Activated T-cell treated with anti-CD3 and anti-CD28 coated beads for 4 hours (primary cell): ENCODE measurements at places on chromosomes 7 and 10.

- peak; percentile 55 for DNase-seq
Observed at GRCh38 chr10:100997360-100998182, 2.0 kb upstream of the LZTS2 start.

DNA sequence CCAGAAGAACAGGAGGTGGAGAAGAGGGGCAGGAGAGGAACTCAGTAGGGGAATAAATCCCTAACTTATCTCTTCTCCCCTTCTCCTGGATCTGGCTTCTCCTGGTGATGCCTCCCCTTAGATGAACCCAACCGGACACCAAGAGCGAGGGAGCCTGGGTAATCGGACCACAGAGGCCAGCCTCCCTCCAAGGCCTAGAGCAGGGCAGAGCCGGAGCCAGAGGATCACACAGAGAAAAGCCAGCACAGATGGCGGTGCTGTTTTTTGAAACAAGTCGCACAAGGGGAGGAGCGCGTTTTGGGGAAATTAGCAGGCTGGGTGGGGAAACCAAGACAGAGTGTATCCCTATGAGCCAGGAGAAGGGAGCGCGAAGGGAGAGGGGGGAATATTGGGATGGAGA, 4.9 kb upstream of the SRRM3 start:
- DNase-seq, result no peak

DNA sequence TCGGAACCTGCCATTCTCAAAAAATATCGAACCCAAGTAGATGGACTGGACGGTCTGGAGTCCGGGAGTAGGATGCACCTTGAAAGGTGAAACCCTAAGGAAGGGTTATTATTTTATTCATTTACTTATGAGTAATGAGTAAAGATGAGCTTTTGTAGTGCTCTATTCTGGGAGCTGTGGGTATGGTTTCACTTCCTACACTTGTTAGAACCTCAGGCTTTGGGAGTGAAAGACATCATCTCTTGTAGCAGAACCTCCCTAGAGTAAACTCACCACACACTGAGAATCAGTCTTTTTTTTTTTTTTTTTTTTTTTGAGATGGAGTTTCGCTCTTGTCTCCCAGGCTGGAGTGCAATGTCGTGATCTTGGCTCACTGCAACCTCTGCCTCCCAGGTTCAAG, 389.4 kb upstream of the AUTS2 start:
- no peak for DNase-seq

DNA sequence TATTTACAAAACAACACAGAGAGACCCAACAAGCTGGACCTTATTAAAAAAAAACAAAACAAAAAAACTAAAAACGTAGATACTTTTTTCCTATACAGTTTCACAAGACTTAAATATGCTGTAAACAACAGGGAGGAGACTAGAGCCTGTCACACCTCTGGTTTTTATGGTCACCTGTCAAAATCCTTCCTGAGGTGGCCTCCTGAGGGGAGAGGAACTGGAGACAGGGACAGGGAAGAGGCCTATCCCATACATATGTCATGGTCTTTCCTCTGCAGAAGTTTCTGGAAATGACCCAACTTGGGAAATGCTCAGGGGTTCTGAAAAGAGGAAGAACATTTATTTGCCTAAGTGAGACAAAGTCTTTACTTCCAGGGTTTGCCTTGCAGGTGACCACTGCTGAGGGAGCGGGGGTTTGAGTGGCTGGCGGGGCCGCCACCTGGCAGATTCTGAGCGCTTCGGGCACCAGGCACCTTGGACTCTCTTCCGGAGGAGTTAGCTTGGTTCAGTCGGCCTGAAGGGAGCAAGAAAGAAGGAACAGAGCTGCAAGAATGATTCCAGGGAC, 18.3 kb downstream of the CPA1 start:
- no peak for DNase-seq

DNA sequence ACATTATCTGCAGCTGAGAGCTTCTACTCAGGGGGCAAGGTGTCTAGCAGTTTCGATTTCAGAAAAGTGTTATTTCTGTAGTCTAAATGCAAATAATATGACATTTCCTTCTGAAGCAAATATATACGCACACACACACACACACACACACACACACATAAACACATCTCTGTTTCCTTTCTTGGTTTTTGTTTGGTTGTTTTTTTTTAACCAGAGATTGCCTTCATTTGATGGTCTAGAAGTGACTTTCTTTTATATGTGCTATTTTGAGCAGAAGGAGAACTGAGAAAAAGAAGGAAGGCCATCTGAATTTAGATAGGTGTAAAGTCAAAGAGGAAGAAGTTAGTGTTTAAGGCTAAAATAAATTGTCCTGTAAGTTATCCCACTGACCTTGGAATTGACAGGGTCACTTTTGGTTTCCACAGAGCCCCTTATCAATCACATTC, 142.2 kb downstream of the TRIL start:
- DNase-seq, result no peak

GRCh38 chr7:17589671-17590070, 291.2 kb downstream of the AHR start:
- DNase-seq, result no peak

DNA sequence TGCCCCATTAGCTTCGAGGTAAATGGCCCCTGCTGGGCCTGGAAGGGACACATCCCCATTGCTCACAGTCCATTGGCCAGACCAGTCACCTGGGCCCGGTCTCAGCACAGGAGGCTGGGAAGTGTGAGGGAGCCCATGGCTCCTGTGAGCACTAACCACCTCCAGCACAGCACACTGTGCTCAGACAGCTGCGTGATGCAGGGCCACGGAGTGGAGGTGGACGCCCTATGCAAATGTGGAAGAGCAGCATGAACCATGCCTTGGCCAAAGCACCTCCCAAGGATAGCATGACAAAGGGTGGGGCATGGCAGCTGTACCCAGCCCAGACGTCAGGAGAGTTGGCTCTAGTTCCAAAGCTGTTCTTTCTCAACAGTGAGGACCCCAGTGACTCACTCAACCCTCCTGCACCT, 120.1 kb upstream of the ZMIZ1 start:
- no peak for DNase-seq

GRCh38 chr10:132273966-132274365, 33.8 kb downstream of the STK32C start:
- no peak for DNase-seq

- no peak for DNase-seq
Observed at GRCh38 chr7:85074-85882, 107.1 kb upstream of the FAM20C start.

DNA sequence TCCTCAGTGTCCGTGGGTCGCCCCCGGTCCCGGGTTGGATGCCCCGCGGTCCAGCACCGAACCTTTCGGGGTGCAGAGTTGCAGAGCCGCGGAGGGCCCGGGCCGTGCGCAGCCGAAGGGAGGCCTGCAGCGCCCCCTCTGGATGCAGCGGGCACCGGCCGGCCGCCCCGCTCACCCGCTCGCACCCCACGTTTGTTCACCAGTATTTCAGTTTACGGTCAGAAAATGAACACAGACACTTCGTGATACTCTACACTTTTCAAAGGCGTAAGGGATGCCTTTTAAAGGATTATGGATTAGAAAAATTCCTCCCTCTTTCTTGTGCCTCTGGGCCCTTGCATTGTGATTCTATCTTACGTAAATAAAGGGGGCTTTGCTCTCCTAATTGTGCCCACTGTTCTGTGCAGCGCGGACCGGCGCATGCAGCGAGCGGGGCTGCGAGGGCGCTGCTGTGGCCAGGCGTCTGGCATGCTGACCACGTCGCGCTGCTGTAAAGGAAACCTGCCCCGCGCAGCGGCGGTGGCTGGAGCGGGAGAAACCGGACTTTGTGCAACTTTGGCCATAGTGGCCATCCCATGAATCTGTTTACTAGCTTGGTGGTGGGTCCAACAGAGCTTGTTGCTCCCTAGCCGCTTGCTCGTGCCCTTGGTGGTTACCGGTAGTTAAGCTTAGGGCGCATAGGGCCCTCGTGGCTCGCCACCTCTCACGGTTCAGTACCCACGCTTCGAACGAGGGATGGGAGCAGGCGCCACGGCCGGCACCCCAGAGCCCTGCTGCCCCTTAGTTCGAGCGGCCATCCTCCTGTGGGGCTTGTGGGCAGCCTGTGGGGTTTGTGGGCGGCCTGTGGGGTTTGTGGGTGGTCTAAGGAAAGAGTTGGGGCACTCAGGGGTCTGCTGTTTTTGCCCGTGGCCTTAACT, 739 bp upstream of the MEST start:
- no peak for DNase-seq

GRCh38 chr7:68914006-68914405, 684.3 kb upstream of the AUTS2 start:
- no peak for DNase-seq

DNA sequence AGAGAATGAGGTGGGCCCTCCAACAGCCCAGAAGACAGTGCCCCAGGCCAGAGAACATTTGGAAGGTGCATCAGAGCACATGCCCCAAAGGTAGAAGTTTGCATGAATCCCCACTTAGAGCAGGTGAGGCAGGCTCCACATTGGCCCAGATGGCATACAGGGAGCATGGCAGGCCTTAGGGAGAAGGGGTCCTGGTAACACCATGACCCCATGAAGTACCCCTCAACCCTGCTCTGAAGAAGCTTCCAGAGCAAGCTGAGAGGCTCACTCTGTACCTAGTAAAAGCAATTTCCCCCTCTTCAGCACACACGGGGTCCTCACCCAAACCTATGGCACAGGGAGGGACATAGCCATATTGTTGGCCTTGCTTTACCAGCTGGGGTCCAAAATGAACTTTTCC, 162.6 kb downstream of the BUB3 start:
- no peak for DNase-seq

DNA sequence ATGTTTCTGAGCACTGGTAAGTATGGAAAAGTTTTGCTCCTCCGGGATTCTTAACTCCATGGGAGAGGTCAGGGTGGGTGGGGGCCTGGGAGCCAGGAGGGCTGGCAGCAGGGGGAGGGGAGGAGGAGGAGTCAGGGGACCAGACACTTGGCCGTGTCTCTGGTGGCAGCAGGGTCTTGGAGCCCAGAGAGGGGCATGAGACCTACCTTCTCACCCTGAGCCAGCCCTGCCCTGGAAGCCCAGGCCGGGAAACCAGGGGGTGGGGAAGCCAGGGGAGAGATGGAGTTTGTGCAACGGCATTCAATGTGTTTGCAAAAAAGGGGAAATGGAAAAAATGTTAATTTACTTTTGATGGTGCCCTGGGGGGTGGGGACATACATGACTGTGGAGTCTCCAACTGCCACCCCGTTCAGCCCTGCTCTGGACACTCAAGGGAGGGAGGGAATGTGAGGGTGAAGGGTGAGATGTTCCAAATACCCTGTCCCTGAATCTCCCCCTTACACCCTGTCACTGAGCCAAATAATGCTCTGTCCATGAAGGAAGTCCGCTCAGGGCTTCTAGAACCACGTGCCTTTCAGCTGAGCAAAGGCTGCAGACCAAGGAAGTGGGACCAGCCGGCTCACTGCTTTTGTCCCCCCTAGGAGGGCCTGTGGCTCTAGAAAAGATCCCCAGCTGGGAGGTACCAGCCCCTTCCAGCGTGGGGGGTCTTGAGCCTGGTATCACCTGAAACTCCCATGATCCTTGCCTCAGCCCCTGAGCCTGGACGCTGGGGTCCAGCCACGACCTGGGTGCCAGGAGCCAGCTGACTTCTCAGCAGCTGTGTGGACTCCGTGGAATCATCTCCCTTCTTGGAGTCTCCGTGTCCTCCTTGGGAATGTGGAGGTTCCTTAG, 48.3 kb downstream of the TMEM270 start:
- no peak for DNase-seq

DNA sequence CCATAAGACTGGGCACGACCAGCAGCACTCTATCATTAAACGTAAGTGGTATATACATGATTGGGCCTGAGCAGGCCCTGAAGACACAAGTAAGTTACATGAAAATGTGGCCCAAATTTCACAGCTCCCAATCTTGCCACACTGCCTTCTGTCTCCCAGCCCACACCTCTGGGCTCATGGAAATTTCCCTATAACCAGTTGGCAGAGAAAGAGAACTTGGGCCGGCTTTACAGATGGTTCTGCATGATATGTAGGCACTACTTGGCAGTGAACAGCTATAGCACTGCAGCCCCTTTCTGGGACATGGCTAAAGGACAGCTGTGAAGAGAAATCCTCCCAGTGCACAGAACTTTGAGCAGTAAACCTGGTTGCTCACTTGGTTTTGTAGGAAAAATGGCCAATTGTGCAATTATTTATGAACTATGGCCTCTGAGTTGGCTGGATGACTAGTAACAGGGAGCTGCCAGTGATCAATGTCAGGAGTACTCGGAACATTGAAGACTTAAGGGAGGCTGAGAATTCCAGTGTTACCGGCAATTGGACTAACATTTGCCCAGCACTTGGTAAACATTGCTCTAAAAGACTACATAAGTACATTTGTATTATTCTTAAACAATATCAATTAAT, 1006.6 kb upstream of the LRRN3 start:
- no peak for DNase-seq

GRCh38 chr10:133565441-133566294, at the start of gene SYCE1:
Gene SYCE1, minus strand, starts transcription at chr10:133565583. Its CDS starts 54 bp downstream, at chr10:133565529.
- no peak for DNase-seq

DNA sequence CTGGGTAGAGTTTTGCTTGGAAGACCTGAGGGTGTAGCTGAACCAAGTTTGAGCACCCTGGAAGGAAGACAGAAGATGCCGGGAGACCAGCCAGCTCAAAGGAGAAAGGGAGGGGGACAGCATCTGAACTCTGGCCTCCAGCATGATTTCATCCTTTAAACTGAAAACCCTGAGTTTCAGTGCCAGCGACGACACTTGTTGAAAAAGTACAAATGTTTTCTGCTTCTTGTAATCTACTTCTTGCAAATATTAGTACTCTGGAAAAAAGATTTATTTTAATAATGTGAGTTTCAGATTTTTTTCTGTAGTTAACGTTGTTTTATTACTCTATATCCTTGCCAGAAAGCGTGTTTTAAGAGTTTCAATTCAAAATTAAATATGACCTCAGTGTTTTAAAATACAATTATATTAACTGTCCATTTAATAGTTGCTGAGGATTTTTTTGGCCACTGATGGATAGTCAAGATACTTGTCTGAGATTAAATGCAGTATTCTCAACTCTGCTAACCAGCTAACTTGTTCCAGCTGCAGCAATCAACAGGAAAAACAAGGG, 227.7 kb downstream of the MGMT start:
- no peak for DNase-seq

GRCh38 chr10:119444866-119445265, 97.7 kb downstream of the RGS10 start:
- no peak for DNase-seq

DNA sequence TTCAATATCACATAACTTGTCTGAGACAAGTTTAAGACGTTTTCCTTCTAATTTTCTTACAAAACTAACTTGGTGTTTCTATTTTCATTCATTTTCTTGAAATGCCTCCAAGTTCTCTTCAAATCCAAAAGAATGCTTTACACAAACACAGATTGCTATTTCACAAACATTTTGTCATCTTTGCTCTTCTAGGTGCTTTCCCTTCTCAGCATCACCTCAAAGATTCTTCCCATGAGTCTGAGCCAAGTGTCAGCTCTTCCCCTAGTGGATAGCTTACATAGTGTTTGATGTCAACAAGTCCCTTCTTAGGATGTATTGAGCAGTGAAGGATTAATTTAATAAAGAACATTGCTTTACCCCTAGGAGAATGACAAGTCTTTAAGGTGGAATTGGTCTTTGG, 38.1 kb upstream of the SEMA3A start:
- DNase-seq, result no peak
